Astrocyte of the spinal cord (primary cell): ENCODE measurements at places on chromosomes 11 and 22.

- no peak for DNase-seq
These were observed 54.1 kb downstream of the C2CD3 start for GRCh38 chr11:74116719-74117118.

DNA sequence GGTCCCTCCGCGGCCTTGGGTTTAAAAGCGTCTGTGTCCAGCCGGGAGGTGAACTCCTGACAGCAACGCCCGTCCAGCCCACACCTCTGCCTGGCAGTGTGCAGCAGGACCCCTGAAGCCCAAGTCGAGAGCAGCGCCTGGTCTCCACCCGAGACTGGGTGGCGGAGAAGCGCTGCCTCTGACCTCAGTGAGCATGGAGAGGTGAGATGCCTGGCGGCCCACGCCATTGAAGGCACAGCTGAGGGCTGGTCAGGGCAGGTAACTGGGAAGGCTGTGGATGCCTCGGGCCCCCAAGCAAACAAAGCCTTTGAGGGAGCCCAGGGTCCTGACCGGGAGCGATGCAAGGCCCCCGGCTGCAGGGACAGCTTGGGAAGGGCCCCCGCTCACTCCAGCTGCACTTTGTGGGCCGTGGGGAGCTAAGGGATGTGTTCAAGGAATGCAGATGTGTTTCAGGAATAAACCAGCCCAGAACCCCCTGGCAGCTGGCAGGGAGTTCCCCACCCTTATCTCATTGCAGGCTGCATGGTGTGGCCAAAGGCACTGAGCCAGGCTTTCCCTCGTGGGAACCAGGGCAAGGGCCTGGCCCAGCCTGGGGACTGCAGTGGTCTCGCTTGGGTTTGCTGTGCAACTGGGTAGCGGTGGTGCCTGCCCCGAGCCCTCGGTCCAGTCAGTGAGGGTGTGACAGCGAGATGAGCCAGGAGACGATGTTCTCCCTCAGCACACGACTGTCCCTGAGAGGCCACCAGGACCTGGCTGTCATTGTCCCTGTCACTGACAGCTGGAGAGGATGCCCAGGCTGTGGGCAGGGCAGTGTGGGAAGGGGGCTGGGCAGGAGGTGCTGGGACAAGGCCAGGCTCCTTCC is 92.5 kb downstream of the WNT7B start:
- no peak for DNase-seq

DNA sequence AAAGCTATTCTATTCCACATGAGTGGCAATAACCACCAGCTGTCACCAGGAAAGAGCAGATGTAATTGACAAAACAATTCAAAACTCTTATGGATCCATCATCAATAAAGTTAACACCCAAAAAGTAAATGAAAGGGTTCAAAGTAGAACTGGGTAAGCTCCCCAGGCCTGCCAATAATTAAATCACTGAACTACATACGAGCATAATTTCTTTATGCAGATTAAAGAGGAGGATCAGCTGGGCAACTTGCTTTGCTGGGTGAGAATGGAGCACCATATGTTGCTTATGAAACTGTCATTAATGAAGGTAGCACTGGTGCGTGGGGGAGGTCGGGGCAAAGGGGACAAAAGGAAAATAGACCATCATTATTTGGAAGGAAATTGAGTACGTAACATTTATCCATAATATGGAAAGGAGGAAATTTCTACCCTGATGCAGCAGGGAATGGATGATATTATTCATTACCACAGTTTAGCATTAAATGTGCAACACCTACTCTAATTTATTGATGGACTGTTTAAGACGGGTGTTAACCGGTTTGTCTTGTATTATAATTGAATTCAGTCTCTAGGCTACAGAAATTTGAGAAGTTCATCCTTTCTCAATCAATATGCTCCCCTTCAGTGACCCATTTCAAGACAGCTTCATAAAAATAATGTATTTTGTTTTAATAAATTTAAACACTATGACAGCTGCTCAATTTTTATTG is 315.9 kb downstream of the CADM1 start:
- DNase-seq, result no peak

GRCh38 chr11:88404391-88404790 is 66.9 kb upstream of the CTSC start:
- no peak for DNase-seq

- no peak for DNase-seq
These were observed 5.7 kb downstream of the PRR5 start for GRCh38 chr22:44707752-44708151.

DNA sequence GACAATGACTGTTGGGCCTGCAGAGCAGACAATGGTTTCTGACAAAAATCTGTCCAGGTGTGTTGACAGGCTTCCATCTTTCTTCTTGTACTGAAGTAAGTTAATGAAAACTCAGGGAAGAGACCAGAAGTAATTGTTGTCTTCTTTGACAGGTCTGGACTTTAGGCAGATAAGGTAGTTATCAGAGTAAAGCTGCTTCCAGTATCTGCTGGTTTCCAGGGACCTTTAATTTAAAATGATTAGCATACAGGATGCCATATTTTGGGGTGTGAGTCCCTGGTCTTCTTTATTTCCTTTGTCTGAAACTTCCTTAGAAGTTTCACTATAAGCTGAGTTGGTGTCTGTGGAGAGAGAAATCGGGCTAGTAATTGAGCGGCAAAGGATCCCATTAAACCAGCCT is 1.4 kb downstream of the TMX2 start:
- no peak for DNase-seq

GRCh38 chr22:46795140-46795539 is 32.7 kb downstream of the TBC1D22A start:
- DNase-seq, result no peak

GRCh38 chr11:46381048-46381818 is at the start of gene MDK:
Gene MDK, plus strand, starts transcription at chr11:46381669. Its CDS starts 389 bp downstream, at chr11:46382058.
- DNase-seq, result no peak

GRCh38 chr11:129402206-129403171 is 26.8 kb downstream of the BARX2 start:
- DNase-seq, result no peak

GRCh38 chr22:40176921-40177737 is 596 bp upstream of the TNRC6B start:
- peak; percentile 69 for DNase-seq

DNA sequence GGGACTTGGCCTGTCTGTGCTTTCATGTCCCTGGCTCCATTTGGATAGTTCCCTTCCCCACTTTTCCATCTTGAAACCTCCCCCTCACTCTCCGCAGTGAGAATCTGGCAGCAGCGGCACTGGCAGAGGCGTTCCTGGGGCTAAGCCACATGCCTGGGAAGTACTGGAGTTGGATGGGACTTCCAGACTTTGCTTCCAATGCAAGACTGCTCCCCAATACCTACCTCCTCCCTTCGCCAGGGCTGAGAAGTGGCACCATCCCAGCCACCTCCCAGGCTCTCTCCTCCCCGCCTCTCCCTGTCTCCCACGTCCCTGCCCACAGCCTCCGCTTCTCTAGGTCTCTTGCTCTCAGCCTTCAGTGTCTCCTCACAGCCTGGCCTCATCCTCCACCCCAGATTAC is 16.6 kb downstream of the TST start:
- DNase-seq, result no peak

DNA sequence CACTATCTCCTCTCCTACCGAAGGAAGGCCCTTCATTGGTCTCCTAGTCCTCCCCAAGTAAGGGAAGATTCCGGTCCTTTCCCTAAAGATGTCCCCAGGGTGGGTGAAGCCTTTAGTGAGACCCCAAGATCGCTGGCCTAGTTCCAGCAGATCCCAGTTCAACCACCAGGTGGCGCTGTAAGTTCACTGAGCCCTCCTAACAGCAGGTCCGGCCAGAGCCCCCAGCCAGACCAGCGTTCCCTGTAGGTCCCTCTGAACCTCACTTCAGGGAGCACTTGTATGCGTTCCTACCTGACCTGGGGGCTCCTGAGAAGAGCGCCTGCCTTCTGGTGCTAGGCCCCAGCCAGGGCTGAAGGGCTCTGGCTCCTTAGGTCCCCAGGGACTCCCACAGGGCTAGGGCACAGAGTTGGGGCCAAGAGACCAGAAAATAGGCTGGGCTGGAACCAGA is 38.1 kb downstream of the LMO1 start:
- peak; percentile 57 for DNase-seq

- DNase-seq, result no peak
These were observed 4.3 kb downstream of the SHANK3 start for GRCh38 chr22:50676661-50677492.

DNA sequence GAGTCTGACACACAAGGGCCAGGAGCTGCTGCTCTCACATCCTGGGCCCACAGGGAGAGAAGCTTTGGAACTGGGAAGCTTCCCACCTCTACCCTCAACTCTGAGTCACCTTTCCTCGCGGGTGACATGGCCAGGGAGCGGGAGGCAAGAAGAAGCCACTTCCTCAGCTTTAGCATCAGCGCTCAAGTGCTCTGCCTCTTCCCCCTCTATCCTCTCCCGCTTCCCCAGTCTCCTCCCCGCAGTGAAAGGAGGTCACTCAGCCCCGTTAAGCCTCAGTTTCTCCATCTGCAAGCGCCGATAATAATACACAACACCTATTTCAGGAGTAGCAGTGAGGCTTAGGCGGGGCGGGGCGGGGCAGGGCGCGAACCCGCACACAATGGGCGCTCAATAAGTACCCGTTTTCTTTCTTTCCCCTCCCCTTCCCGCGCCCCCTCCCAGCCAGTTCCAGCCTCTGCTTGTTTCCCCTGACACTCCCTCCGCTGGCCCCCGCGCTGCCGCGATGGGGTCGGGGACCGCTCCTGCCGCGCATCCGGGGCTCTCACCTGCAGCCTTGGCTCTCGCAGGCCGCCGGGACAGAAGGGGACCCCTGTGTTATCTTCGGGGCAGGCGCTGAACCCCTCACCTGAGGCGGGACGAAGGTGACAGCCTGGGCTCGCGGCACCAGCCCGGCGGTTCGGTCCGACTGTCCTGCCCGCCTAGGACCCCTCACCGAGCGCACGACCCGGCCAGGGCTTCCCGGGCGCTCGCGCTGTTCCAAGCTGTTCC is 892 bp downstream of the GDPD5 start:
- no peak for DNase-seq

GRCh38 chr22:19664951-19665783 is 49.1 kb upstream of the SEPTIN5 start:
- no peak for DNase-seq

DNA sequence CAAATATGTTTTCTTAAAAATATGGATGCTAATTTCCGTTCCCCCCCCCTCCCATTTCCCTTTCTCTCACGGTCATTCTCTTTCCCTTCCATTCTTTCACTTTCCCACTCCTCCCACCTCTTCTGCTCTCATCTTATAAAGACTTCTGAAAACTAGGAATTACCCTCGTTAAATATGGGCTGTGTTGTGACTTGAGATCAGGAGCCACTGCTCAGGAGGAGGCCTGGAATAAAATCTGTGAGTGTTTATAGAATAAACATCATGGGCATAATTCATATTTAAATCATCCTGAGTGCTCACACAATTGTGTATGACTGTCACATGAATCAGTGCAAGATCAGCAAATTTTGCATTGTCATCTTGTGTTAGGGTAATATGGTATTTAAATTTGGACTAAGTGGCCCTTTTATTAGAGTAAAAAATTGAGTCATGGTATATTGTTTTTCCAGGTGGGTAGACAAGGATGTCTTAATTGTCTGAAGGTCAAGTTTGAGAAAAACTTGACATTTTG is 208.0 kb downstream of the DDX10 start:
- DNase-seq, result peak; percentile 66

DNA sequence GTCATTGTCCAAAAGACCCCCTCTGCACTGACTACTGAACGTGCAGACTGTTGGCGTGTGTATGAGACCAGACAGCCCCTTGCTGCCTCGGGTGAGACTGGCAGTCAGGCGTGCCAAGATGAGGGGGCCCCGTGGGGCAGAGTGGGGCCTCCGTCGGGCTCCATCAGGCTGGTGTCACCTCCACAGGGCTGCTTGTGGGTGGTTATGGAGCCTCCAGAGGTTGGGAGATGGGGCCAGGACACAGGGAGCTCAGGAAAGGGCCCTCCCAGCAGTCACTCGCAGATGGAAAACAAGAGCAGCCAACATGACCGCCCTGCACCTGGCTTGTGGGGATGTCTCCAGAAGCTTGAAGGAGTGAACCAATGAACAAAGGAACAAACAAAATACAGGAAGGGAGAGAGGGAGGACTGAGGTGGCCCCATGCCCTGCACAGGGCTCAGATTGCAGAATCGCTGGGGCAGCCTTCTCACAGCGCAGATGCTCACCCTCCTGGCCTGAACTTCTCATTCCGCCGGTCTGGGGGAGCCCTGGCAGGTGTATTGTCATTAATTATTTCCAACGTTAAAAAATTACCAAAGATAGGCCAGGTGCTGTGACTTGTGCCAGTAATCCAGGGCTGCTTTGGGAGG is 5.5 kb upstream of the PHLDA2 start:
- no peak for DNase-seq

DNA sequence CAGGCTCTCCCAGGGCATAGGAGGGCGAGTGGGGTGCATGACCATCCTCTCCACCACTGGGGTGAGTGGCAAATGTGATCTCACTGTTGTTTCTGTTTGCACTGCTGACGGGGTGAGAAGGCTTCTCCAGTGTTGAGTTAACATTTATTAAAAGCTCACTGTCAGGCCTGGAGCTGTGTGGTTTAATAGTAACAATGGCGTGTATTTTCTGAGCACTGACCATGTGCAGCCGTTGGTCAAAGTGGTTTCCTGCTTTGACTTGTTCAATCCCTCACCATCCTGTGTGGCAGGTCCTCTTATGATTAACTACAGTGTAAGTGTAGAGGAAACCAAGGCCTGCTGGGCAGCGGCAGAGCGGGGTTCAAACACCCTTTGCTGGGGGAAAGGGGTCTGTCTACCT is 4.4 kb downstream of the A4GALT start:
- DNase-seq, result no peak

- DNase-seq, result no peak
These were observed 622 bp downstream of the RBM4B start for GRCh38 chr11:66676931-66677598.

DNA sequence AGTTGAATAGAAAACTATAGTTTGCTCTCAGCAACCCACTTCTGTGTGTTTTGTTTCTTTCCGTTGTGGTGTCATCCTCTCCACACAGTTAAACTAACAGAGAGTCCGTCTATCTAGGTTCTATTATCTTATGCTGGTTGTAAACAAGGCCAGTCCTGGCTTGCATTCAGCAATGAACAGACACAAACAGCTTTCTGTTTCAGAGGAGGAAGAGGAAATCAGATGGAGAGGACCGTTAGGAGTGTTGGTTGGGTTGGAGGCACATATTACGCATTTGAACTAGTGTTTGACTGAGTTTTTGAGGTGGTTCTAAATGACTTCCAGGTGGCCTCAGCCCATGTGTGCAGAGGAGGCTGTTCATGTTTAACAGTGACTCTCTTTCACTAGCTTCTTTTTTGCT is 129.5 kb upstream of the SORL1-AS1 start:
- no peak for DNase-seq

GRCh38 chr11:104094576-104094975 is 58.1 kb downstream of the DDI1 start:
- DNase-seq, result no peak

- no peak for DNase-seq
These were observed 48.2 kb upstream of the CEP295 start for GRCh38 chr11:93613231-93613831.

- DNase-seq, result peak; percentile 67
These were observed 61.0 kb downstream of the TNRC6B start for GRCh38 chr22:40238425-40239344.

- peak; percentile 2 for DNase-seq
These were observed 22.3 kb downstream of the NTM start for GRCh38 chr11:131392528-131393255.

DNA sequence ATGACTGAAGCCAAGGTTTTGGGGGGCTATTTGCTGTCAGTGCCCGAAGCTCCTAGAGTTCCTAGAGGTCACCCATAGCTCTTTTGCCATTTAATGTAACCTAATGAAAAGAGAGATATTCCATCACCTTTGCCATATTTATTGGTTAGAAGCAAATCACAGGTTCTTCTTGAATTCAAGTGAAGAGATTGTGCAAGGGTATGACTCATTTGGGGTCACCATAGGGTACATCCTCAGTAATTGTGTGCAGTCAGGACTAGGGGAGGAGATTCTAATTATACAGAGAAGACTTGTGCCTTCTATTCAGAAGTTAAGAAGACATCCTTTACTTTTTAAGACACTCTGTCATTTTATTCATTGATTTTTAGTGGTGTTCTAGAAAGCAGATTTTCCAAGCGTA is 6.9 kb upstream of the PRAME start:
- no peak for DNase-seq
